ENCODE measurements at places on chromosomes 13 and 19. TPM values are rescaled to one million over a fixed set of nuclear protein-coding genes. Genes with fewer than 3 reads are reported as not detected.

SOX1 gene
- not detected for total RNA-seq

- DNase-seq = peak; percentile 28
Observed at GRCh38 chr19:31290931-31291590, 58.2 kb downstream of the TSHZ3 start.

MUC16 gene
- 0.10 TPM for total RNA-seq

- no peak for DNase-seq
Observed at GRCh38 chr19:13401388-13401787, 104.9 kb downstream of the CACNA1A start.

- no peak for DNase-seq
Observed at GRCh38 chr13:31201341-31202031, 1.7 kb downstream of the B3GLCT start.

- DNase-seq = no peak
Observed at GRCh38 chr19:43461303-43461702, 4.1 kb downstream of the LYPD3 start.

ZNF223 gene
- total RNA-seq = 3.7 TPM

GRCh38 chr19:51458899-51459505 is 748 bp upstream of the SIGLEC8 start:
- DNase-seq = peak; percentile 66

RYR1 gene
- 1.3 TPM for total RNA-seq

DNA sequence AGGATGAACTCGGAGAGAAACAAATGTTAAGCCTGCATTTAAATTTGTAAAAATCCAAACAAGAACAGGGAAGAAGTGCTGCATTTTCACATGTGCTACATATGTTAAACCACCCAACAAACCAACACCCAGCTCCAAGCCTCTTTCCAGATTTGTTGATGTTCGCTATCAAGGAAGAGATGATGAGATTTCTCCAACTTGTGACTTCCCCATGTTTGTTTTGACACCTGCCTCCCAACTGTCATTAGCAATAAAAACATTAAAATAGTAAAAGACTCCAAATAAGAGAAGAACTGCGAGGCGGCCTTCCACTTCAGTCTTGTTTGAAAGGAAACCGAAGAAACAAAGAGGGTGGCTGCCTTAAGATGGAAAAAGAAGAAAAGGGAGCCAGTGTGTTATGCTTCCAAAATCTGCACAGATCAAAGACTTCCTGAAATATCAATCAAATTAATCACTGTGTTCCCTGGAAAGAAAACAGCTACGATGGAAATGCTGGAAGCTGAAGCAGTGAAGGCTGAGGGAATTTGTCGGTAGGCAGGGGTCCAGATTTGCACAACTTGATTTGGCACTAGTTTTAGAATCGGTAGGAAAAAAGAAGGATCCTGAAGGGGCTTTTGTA is 14.0 kb upstream of the GGACT start:
- no peak for DNase-seq

TMEM150B gene
- total RNA-seq = 1.9 TPM

GRCh38 chr13:19156013-19156825 is 25.4 kb downstream of the TUBA3C start:
- peak; percentile 35 for DNase-seq

DNA sequence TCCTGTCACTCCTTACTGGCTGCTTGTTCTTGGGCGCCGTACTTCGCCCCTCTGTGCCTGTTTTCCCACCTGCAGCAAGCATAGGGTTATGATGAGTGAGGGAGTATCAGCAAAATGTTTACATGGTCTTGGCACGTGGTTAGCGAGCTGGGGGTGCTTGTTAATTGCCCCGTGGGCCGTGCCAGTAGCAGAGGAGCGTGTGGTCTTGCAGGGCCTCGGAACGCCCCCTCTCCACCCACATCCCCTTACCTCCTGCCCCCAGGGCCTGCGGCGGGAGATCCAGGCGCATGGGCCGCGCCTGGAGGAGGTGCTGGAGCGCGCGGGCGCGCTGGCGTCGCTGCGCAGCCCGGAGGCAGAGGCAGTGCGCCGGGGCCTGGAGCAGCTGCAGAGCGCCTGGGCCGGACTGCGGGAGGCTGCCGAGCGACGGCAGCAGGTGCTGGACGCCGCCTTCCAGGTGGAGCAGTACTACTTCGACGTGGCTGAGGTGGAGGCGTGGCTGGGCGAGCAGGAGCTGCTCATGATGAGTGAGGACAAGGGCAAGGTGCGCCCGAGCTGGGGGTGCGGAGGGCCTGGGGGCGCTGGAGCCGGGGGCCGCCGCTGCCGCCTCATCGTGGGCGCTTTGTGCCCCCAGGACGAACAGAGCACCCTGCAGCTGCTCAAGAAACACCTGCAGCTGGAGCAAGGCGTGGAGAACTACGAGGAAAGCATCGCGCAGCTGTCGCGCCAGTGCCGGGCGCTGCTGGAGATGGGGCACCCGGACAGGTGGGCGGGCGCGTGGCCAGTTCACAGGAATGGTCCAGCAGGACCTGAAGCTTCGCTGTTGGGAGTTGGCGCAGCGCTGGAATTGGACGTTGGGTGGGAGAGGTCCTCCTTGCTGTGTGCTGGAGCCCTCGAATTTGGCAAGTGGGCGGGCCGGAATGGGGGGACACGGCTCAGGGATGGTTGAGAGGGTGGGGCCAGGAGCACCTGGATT is 22.5 kb upstream of the SHKBP1 start:
- DNase-seq = no peak

GRCh38 chr19:40147693-40148347 is 43.4 kb upstream of the MAP3K10 start:
- peak; percentile 65 for DNase-seq

DNA sequence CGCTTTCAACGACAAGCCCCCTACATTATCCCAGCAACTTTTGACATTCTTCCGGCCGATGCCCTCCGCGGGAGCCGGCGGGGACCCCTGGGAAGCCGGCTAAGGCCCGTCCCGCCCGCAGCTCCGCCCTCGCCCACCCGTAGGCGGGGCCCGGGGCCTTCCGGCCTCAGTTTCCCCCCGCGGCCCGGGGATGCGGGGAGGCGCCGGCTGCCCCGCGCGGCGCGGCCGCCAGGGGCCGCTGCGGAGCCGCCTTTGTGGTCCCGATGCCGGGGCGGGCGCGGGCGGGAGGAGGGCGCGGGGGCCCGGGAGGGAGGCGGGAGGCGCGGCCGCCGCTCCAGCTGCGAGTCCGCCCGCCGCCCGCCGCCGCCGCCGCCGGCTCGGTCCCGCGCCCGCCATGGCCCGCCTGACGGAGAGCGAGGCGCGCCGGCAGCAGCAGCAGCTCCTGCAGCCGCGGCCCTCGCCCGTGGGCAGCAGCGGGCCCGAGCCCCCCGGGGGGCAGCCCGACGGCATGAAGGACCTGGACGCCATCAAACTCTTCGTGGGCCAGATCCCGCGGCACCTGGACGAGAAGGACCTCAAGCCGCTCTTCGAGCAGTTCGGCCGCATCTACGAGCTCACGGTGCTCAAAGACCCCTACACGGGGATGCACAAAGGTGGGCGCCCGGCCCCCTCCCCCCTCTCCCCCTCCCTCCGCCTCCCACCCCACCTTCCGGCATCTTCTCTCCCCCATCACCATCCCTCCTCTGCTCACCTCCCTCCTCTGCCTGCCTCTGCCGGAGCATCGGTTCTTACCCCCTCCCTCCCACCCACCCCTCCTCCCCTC is at the start of gene CELF5:
TSS of gene CELF5 (plus strand) at position 316 of the 823 bp plus-strand sequence. CDS start at position 395, 79 bp downstream.
- DNase-seq = no peak

- no peak for DNase-seq
Observed at GRCh38 chr19:49155820-49156346, 687 bp upstream of the HRC start.

DNA sequence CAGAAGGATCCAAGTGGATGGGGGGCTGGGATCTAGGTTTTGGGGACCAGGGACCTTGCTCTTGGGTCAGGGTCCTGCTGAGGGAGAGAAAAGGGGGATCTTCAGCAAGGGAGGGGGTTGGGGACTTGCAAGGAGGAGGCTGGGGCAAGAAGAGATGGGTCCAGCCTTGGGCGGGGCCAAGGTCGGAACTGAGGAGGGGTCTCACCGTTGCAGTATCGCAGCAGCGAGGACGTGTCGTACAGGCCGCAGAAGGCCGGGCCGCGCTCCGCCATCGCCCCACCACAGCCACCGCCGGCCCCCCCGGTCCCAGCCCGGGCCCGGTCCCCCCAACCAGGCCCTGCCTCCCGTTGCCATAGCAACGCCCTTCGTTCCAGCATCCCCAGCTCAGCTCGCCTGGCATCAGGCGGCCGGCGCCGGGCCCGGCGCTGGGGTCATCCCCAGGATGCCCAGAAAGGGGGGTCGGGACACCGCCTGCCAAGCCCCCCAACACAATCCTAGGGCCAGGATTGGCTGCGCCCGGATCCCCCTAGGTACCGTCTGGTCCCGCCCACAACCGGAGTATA is 6.0 kb upstream of the EML2 start:
- DNase-seq = no peak

DNA sequence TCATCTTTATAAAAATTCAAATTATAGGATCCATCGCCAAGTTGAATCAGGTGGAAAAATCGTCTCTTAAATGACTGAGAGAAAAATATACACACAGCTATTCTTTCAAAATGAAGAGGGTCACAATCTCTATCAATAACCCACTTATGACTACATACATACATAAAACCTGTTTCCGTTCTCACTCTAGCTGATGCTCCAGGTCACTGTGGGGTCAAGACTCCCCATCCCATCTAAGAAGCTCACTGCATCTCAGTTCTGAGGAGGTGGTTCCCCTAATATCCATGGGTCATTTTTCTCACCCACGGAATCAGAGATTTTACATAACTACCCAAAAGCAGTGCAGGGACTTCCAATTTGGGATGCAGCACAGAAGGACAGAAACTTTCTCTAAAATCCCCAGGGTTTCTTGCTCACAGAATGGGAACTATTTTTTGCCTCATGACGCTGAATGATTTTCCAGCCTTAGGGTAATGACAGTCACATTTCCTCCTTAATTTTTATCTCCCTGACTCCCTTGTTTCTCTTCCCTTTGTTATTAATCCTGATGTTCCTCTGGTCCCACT is 56.8 kb downstream of the DOCK9 start:
- DNase-seq = no peak

DNA sequence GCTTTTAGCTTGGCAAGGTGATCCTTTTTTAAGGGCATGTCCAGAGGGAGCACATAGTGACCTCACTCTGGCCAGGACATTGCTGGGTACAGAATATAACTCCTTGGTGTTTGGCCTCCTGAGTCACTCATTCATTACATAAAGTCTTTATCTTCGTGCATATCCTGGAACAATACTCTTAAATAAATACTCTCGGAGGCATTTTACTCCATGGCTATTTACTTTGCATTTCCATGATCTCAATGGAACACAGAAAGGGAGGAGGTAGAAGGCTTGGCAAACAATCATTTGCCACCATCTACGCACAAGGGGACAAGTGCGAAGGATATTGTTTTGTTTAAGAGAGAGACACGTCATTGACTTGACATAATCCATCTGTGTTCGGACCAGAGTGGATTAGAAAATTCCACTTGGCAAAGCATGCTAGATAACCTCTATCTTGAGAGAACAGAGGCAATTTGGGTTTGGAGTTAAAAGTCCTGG is 210.0 kb downstream of the IRS2 start:
- DNase-seq = no peak

C19orf85 gene
- not detected for total RNA-seq

GRCh38 chr13:95541911-95542474 is 10.5 kb upstream of the CLDN10 start:
- DNase-seq = no peak

IRGC gene
- not detected for total RNA-seq

MISP3 gene
- 1.4 TPM for total RNA-seq

All from posterior vena cava (tissue), 2 donors.